ENCODE measurements at places on chromosomes 3 and 15.

GRCh38 chr15:90209591-90209990 lies 8.5 kb downstream of the SEMA4B start:
- DNase-seq = no peak

DNA sequence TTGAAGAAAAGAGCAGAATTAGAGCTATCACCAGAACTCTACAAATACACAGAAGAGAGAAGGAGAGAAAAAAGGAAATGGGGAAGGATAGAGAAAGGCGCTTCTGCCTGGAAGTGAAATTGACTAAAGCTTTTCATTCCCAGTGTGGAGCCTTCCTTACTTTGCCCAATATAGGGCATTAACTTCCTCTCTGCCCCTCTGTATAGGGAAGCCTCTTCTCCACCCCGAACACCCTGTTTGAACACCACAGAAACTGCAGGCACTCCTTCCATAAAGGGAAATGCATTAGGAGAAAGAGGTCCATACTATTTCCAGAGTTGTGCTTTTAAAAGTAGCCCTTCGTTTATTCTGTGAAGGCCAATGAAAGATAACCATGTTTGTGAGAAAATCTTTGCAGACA lies 248.5 kb downstream of the RAP2B start:
- no peak for DNase-seq

DNA sequence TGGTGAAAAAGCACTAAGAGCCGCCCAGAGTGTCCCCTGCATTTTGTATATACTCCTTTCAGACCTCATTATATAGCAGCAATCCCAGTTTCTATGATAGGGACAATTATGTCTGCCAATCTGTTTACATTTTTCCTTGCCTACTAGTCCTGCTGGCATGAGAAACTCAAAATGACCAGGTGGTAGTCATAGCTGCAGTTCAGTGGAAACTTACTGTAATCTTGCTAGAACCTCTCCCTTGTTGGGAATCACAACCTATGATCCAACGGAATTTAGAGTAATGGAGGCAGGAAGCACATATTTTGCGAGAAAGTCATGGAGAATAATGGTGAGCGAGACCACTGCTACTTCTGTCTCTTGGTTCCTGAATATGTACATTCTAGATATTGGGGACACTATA lies 28.6 kb upstream of the MINAR1 start:
- DNase-seq = no peak

GRCh38 chr3:168870892-168871291 lies 775.2 kb upstream of the GOLIM4 start:
- no peak for DNase-seq

GRCh38 chr3:133256787-133257483 lies 142.9 kb upstream of the BFSP2 start:
- DNase-seq = no peak

DNA sequence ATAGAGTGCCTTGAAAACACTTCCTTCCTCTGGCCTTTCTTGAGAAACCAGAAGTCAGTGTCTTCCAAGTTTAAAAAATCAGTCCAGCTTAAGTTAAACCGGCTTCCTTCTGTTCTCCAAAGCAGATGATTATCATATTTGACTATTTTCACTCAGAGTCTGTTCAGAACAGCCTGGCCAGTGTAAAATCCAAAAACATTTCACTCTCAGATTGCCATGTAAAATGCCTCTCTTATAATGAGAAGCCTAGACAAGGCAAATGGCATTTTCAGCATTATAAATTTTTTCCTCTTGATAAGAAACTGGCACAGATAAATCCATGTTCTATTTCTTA lies 193.5 kb downstream of the TNIK start:
- no peak for DNase-seq

DNA sequence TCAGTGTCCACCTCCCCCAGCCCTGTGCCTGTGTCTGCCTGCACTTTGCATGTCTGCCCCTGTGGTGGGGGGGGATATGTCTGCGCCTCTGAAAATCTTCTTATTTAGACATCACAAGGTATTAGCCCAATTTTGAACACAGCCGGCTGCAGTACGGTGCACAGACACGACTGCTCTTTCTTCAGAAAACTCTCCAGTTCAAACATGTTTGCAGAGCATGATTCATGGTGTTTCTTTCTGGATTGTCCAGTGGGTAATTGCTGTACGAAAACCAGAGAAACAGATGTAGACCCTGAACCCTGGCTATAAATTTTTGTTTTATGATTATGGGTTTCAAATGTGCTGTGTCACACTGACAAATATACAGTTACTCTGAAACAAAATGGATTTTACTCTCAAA lies 3.4 kb upstream of the RARB start:
- DNase-seq = no peak

DNA sequence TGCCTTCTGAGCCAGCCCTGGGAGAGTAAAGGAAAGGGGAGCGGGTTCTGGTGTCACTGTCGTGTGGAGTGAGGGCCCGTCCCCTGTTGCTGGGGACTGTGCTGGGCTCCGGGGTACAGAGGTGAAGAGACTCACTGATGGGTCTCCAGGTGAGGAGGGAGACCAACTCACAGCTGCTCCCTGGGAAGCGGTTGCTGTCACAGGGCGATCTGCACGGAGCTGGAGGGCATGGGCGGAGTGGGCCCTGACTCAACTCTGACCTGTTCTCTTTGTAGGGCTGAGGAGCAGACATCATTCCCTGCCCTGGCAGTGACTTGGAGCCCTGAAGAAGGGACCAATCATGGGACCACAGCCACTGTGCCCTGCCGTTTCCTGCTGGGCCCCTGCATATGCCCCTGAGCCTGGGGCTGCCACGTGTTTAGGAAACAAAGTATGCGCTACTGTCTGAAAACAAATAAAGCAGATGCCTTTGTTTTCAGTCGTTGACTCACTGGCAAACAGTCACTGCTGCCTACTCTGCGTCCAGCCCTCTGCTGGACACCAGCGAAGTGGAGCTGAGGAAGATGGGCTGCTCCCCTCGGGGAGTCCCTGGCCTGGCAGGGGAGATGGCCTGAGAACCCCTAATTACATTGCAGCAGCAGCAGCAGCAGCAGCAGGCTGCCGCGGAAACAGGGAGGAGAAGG lies 22.9 kb upstream of the PLXNA1 start:
- DNase-seq = peak; percentile 68

GRCh38 chr3:158086776-158087175 lies 19.4 kb downstream of the SHOX2 start:
- DNase-seq = no peak

GRCh38 chr3:184952671-184953070 lies 140.7 kb downstream of the VPS8 start:
- no peak for DNase-seq

- DNase-seq = no peak
Measured at GRCh38 chr3:190886945-190887344, 24.5 kb upstream of the GMNC start.

GRCh38 chr3:145882436-145882835 lies 278.5 kb downstream of the PLOD2 start:
- DNase-seq = no peak

- DNase-seq = no peak
Measured at GRCh38 chr3:106333911-106334618, 465.3 kb upstream of the CBLB start.

DNA sequence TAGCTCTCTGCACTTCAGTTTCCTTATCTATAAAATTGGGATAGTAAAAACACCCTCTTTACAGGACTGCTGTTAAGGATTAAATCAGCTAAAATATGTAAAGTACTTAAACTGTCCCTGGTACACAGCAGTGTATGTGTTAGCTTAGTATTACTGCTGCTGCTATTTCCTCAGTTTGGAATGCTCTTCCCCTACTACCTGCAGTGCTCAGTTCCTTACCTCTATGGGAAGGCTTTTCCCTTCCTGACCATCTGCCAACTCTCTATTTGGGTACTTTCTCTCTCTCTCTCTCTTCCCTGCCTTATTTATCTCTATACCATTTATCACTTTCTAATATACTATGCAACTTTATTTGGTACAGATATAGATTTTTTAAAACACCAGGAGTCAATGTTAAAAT lies 26.5 kb downstream of the KPNA4 start:
- no peak for DNase-seq

GRCh38 chr3:180612364-180612763 lies 10.4 kb downstream of the TTC14 start:
- DNase-seq = no peak
